Activated CD4-positive, alpha-beta T cell treated with anti-CD3 and anti-CD28 coated beads, Interleukin-2, amount 50 U/mL, for 16 hours (primary cell): ENCODE measurements at places on chromosomes 3 and 15.
A peak's percentile ranks its signal among the peaks of the same experiment; 100 is the strongest.

DNA sequence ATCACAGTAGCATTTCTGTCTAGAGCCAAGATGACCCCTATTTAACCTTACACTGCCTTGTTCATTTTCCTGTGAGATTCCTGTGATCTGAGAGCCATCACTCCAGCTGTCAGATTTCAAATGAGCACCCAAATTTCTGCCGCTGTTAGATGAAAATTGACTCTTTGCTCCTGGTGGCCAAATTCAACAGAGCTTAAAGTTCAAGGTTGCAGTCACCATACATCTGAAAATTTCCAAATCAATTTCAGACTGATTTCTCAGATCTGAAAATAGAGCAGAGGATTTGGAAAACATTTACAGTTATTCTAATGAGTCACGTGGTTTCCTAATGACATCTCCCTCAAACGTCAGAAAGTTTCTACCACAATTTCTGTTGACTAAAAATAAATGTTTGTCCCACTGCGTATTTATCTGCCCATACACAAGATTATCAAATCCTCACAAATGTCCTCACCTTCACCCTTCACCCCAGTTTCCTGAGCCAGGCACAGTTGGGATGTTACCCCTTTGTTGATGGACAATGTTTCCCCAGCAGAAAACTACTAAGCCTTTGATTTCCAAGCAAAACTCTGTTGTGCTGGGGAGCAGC is 16.4 kb downstream of the HDC start:
- DNase-seq, result peak; percentile 54

- peak; percentile 71 for DNase-seq
These were observed 3.0 kb upstream of the TLE3 start for GRCh38 chr15:70100474-70101341.

- no peak for DNase-seq
These were observed 53.8 kb upstream of the SENP5 start for GRCh38 chr3:196813903-196814302.

DNA sequence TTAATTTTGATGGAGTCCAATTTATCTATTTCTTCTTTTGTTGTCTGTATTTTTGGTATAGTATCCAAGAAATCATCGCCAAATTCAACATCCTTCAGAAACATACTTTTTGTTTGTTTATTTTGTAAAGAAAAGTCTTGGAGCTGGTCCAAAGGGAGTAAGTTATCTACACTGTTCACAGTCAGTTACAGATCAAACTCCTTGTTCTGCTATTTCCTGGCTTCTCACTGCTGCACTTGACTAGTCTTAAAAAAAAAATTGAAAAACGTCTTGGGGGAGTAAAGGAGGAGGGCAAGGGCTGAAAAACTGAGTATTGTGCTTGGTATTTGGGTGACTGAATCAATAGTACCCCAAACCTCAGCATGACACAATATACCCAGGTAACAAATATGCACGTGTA is 105.6 kb downstream of the NFKBIZ start:
- DNase-seq, result no peak

DNA sequence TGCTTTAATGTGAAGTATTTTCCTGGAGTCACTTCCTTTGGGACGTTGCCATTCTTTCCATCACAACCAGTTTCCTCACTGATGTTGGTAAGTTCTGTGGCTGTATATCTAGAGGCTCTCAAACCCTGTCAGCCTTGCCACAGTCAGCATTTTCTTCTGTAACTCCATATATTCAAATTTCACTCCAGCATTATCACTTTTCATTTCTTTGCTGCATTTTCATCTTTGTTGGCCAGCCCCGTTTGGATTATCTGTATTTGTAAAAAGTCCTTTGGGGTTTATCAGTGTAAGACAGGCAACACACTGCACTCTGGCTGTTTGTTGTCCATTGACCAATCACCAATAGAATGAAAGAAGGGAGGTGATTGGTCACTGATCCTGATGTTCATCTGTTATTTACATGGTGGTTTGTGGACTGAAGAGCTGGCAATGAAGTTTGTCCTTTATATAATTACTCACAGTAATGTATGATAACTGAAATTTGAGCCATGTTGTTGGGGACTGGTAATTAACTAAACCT is 20.3 kb downstream of the GMPS start:
- DNase-seq, result no peak

GRCh38 chr3:98692787-98693473 is 70.2 kb upstream of the ST3GAL6 start:
- DNase-seq, result no peak

- DNase-seq, result no peak
These were observed 237.6 kb upstream of the MME start for GRCh38 chr3:154842536-154842935.

DNA sequence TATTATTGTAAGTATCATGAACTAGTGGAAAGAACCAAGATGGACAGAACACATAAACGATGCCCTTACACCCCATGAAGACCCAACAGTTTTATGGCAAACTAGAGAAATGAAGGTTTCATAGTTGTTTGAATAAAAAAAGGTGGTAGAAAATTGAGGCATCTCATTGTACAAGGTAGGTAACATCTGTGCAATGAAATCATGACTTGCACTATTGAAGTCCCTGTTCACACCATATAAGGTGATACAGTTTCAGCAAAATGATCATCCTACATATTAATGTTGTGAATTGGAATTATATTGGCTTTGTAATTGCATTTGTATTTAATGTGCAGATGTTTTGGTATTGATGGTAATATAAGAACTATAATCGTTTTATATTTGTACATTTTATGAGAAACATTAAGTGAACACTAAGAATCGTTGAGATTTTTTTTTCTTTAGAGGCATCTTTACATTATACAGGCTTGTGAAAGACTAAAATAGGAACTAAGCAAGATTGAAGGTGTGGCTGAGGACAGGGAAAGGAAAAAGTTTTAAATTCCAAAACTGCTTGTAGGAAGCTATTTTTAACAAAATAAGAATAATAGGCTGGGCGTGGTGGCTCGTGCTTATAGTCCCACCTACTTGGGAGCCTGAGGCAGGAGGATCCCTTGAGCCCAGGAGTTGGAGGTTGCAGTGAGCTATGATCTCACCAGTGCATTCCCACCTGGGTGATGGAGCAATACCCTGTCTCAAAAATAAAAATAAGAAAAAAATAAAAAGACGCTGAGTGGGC is 48.5 kb downstream of the CGNL1 start:
- no peak for DNase-seq

DNA sequence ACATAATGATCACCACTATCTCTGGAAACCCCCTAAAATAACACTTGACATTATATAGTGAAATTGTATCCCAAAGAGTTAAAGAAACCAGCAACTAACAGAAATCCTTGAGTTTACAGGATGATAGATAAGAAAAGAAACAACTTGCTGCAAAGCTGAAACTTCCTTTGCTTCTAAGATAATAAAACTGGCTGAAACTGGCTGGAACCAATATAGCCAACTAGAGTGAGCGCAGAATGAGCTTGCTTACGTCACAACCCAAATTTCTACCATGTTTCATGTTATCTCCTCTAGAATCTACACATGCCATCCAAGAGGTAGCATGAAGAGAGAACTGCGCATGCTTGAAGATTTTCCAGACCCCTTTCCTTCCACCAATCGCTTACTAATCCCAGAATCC is 83.8 kb upstream of the ACTC1 start:
- DNase-seq, result no peak

GRCh38 chr3:164514576-164514975 is 563.7 kb downstream of the SI start:
- DNase-seq, result no peak

DNA sequence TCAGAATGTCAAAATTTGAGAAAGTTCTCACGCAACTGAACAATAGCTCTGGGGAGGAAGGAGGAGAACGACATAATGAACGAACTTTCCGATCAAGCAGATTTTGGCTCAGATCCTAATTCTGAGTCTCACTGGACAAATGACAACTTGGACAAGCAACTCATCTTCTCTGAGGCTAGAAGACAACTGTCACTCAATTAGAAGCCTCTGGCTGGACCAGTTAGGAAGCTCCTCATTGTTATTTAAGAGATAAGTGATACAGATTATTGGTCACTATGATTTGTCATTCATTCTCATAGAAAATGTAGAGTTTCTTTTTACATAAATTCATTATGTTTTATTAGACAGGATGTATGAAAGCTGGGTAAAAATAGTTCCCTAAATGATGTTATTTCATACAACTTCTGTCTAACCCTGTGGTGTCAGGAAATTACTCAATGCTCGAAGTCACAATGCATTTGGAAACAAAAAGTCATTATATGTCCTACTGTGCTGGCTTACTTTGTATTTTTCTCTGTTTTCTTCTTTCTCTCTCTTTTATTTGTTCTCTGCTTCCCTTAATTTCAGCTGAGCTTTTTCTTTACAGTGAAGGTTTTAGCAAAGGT is 11.0 kb upstream of the C3orf49 start:
- no peak for DNase-seq

DNA sequence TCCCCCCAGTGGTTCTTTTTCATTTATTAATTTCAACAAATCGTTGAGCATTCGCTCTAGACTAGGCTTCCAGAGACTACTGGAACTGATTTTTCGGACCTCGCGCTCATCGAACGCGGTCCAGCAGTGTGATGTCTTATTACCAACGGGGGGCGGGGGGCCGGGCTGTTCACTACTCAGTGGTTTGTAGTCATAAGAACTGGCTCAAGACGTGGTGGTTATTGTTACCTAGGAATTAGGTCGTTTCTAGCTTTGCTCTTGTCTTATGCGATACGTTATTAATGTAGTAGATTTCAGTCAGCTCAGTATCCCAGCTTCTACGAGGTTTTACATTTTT is 858 bp downstream of the RBM5 start:
- peak; percentile 13 for DNase-seq

DNA sequence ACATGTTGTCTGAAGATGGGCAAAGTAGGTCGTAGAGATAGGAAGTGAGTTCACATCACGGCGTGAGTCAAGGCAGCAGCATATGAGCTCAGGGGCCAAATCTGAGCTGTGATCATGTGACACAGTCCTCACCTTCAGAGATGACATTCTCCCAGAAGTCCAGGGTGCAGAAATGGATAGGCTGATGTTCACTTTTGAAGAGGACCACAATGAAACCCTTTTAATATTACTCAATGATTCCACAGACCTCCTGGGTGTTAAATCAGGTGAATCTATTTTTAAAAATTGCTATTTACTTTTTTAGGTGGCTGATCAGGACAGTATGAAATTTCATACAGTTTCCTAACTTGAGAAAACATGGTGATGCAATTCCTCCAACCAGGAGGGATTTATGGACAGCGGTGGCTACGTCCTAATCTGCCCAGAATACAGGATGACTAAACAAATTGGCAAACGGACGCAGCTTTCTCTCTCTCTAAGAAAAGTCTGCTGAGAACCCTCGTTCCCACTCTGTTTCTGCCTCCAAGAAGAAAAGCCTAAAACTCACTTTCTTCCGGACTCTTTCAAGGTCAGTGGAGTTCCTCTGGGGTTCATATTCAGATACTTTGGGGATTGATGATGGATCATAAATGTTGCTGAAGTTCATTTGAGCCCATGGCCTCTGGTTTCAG is 34.4 kb downstream of the B3GNT5 start:
- no peak for DNase-seq

DNA sequence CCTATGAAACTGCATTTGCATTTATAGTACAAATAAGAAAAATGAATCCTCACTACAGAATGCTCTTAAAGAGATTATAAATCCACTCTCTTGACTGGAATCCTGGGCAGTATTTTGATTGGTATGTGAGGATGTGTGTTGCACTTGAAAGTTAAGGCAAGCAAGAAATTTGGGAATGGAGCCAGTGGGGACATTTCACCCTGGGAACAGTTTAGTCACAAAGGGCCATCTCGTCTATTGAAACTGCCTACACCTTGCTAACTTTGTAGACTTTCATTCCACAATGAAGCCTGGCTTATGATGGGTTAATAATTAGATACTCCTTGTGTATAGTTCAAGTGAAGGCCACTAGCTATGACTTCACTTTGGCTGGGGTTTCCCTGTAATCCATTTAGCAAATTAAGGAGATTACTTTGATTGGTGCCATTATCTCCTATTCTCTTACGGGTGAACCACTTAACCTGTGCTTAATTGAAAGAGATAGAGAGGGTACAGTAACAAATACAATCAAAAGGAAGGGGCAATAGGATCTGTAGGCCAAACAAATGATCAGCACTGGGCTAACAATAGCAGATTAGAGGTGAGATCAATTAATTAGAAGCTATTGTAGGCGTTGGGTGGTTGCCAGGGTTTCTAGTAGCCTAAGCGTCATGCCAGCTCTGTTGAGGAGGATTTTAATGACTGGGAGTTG is 146.9 kb upstream of the RARB start:
- DNase-seq, result no peak

DNA sequence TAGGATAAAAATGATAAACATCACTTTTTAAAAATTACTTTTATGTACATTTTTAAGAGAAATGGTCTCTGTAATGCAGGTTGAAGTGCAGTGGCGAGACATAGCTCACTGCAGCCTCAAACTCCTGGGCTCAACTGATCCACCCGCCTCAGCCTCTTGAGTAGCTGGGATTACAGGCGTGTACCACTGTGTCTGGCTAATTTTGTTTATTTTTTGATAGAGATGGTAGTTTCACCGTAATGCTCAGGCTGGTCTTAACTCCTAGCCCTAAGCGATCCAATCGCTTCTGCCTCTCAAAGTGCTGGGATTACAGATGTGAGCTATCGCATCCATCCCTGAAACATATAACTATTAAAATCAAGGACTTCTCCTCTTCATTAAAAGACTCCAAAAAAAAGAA is 63.1 kb upstream of the CSPG5 start:
- DNase-seq, result no peak

DNA sequence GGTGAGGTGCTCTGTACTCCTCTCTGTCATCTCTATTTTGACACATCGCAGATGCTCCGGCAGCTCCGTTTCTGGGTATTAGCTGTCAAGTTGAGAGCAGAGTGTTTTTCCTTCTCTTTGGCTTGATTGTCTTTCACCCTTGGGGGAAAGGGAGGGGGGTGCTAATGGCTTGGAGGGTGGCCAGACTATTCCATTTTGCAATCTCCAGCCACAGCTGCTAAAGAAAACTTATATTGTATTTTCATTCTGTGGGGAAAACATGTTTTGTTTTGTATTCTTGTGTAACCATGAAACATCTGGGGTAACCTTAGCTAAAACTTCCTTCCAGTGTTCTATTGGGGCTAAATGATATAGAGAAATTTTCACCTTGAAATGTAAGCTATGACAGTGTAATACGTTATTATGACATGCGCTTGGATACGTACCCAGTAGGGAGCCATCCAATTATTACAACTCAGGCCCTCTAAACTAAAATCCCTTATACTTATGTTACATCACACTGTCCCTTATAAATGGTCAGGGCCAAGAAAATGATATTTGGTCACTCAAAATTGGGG is 14.0 kb upstream of the LARP6 start:
- DNase-seq, result no peak

- no peak for DNase-seq
These were observed 184.1 kb upstream of the TP63 start for GRCh38 chr3:189446959-189447560.

GRCh38 chr3:89227218-89227617 is 119.8 kb downstream of the EPHA3 start:
- DNase-seq, result no peak
